ENCODE measurements at places on chromosomes 6 and 20. TPM values are rescaled to one million over a fixed set of nuclear protein-coding genes. Genes with fewer than 3 reads are reported as not detected.
A peak's percentile ranks its signal among the peaks of the same experiment; 100 is the strongest.

DNA sequence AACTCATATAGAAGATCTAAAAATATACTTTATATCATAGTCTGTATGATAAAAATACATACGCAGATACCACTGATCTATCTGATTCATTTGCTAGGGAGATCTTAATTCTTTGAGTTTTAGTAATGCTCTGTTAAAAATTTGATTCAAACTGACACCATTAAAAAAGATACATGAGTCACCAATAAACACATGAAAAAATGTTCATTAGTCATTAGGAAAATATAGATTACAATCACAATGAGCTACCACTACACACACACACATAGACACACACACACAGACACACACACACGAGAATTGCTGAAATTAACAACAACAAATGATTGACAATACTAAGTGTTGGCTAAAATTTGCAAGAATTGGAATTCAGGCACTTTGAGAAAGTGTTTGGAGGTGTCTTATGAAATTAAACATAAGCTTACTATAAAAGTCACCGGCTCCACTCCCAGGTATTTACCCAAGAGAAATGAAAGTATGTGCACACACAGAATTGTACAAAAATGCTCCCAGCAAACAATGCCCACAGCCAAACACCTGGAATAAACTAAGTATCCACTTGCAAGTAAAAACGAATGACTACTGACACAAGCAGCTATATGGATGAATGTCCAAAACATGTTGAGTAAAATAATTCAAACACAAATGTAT, 117.7 kb upstream of the GGTLC1 start:
- DNase-seq, result no peak

GRCh38 chr6:163963205-163964120, 548.9 kb downstream of the QKI start:
- no peak for DNase-seq

GRCh38 chr6:26401389-26401986, 587 bp upstream of the BTN3A1 start:
- DNase-seq, result no peak

GRCh38 chr20:59821788-59822187, 111.6 kb downstream of the SYCP2 start:
- no peak for DNase-seq

DNA sequence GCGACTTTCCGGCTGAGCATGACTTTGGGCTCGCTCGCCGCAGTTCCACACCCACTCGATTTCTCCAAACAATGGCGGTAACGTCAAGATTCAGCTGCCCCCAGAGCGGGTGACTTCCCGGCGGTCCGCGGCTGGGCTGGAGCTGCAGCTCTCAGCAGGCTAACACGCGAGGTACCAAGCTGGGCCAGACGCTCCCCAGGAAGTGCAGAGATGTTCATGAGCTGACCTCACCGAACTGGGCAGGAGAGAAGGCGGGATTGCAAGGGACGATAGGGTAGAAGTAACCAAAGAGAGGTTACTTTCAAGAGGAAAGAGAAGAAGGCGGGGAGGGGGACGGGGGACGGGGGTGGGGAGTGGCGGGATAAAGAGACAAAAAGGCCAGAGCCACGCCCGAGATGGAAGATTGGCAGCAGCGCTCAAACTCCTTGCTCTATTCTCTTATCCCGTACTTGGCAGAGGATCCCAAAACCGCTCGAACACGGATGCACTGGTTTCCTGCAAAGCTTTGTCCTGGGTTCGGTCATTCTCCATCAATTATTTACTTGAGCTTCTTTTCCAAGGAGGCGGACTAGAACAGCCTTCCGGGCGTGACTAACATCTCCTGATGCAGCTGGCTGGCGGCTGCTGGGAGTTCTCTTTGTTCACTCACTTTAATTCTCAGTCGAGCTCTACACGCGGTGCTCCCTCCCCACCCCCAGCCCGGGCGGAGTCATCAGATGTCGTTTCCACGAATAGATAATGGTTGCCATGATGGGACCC, at the start of gene MTCL3:
Gene MTCL3, minus strand, starts transcription at position 626 of the 759 bp plus-strand sequence.
- peak; percentile 40 for DNase-seq

GRCh38 chr6:153720732-153721131, 318.3 kb upstream of the OPRM1 start:
- DNase-seq, result no peak

DNA sequence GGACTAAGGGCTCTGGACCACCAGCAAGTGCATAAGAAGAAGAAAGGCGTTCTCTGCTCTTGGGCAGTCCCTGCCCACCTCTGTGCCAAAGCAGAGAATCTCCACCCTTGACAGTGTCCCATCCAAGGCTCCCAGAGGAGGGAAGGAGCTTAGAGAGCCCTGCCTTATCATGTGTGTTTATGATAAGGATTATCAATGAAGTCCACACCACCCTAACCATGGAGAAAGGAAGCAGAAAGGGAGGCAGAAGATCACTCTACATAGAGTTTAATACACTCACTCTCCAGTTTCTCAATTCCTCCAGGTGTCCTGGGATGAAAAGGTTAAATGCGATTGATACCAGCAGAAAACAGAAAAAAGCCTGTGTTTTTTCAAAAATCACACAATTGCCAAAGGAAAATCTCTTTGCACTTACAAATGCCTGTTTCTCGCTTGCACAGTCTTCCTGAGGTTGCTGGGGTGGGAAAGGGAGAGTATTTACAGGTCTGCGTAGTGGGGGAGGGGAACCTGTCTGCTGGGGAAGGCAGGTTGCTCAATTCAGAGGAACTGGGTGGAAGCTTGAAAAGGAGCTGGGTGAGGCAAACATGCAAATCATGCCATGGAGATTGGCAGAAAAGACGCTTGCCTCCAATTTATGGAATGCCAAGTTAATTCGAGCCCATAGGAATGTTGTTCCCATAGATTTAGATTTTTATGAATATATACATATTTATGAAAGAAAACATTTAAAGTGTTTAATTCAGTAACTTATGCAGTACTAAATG, 104.0 kb downstream of the EYA2 start:
- no peak for DNase-seq

GRCh38 chr20:1364106-1364505, 28.7 kb downstream of the FKBP1A start:
- no peak for DNase-seq

- no peak for DNase-seq
Measured at GRCh38 chr6:166454692-166455515, 72.2 kb upstream of the MPC1 start.

- DNase-seq, result no peak
Measured at GRCh38 chr6:100134703-100135102, 140.7 kb upstream of the MCHR2 start.

DNA sequence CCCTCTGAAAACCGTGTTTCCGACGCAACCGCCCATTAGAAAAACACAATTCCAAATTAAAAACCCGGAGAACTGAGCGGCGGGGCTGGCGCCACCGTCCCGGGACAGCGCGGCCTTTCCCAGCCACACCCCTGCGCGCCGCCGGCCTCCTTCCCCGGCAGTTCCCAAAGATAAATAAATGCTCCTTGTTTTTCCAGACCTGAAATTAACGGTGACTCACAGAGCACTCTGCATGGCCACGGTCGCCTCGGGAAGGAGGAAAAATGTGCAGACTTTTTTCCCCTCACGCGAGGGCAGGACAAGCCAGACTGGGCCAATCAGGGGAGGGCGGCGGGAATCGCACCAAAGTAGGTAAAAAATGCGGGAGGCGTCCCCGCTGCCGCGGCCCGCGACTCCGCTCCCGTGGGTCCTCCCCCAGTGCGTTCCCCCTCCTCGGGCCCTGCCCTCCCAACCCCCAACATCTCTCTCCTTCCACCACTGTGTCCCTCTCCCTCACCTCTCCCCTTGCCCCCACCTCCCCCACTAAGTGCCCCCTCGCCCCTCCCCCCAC, 828 bp upstream of the DSTN start:
- peak; percentile 39 for DNase-seq

GRCh38 chr6:26415791-26416190, 13.7 kb downstream of the BTN3A1 start:
- DNase-seq, result no peak

GRCh38 chr6:79570129-79571029, 33.1 kb upstream of the LCA5 start:
- DNase-seq, result no peak

DNA sequence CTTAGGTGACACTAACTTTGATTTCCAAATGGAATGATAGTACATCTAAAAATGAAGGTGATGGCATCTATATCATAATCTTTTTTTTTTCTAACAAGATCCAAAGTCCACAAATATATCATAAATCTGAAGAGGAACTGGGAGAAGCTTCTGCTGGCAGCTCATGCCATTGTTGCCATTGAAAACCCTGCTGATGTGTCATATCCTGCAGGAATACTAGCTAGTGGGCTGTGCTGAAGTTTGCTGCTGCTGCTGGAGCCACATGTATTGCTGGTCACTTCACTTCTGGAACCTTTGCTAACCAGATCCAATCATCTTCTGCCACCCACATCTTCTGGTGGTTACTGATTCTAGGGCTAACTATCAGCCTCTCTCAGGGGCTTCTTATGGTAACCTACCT, 27.4 kb upstream of the KHDC1 start:
- no peak for DNase-seq

- DNase-seq, result no peak
Measured at GRCh38 chr6:100353276-100354015, 111.3 kb downstream of the SIM1 start.

DNA sequence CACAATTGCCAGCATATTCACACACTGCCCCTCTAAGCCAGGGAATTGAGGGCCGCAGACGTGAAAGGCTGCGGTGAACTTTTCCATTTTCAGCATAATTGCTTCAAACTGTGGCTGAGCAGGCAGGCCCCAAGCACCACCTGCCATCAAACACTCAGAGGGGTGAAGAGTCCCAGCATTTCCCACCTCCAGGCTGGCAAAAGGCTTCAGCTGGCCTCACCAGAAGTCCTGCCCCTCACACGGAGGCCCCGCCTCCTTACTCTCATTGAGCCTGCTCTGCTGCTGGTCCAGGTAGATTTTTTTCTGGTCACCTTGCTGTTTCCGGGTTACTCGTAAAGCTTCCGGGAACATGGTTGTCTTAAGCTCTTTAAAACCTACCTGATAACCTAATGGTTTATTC, 52.0 kb upstream of the PRELID3B start:
- DNase-seq, result no peak

- no peak for DNase-seq
Measured at GRCh38 chr6:169450097-169450496, 196.5 kb upstream of the THBS2 start.

GRCh38 chr20:10531848-10532247, 96.7 kb downstream of the SLX4IP start:
- DNase-seq, result no peak

DNA sequence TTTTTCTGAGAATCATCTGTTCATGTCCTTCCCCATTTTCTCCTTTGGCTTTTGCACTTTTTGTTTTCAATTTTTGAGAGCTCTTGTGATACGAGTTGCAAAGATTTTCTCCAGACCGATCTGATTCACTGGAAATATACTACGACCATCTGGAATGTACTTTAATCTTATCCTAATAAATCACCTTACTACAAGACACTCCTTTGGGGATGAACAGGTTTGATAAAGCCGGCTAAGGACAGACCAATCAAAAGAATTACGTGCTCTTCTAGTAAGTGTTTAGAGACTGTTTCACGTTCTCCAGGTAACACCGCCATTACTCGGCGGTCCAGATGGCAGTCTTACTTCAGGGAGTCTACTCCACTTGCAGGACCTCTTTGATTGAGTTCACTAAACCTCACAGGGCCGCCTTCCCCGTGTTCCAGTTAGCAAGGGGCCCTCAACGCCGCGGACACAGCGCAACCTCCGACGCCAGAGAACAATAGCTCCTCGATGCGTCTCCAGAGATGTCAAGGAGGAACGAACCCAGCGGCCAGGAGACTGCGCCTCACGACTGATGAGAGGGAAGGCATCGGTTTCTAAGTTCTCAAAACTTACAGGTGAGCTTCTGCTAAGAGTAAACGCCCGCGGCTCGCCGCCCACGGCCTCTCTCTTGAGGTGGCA, 920 bp upstream of the WTAP start:
- DNase-seq, result no peak

DNA sequence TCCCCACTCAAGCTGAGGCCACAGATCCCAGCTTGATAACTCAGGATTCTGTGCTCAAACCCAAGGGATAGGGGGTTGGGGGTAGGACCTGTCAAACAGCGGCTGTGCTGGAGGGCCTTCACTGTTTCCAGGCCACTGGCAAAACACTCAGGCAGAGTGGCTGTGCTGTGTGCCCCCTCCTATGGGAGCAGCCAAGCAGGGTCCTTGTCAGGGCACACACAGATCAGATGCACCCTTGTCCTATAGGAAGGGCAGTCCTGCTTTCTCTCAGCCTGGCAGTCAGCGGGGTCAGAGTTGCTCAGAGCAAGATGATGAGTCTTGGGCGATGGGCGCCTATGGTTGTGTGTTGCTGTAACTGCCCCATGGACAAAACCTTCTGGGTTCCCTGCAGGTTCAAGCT, 554.8 kb downstream of the TBC1D32 start:
- no peak for DNase-seq

DNA sequence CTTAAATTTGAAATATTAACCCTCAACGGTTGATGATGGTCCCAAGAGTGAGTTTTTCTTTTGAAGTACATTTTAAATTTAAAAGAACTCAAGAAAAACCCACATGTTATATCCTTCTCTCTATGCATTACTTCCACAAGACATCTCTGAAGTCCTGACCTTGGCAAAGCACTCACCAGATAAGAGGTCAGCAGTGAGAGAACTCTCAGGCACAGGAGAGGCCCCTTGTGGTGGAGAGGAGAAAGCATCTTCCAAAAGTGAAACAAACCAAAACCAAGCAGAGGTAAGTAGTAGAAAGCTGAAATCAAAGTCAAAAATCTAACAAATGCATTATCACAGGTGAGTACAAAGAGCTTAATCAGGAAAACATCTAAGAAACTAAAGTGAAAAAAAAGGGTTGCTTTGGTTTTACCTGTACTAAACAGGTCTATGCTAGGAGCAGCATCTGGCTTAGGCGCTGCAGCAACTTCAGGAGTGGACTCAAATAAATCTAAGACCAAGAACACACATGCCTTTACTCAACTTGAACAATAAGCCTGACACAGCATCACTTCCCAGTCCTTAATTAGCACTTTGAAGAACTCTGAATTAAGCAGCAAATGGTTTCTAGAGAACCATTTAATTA, 80.5 kb downstream of the PRSS35 start:
- no peak for DNase-seq

- DNase-seq, result no peak
Measured at GRCh38 chr6:40874495-40874894, 164.5 kb downstream of the UNC5CL start.

- no peak for DNase-seq
Measured at GRCh38 chr6:27889275-27889627, 22.9 kb downstream of the OR2B2 start.

GRCh38 chr6:41176189-41176588, 13.3 kb upstream of the TREM2 start:
- no peak for DNase-seq

- no peak for DNase-seq
Measured at GRCh38 chr6:13404228-13404891, 76.0 kb upstream of the TBC1D7 start.

B3GALT4 gene
- 32.0 TPM for total RNA-seq

ERGIC3 gene
- total RNA-seq, result 123 TPM

HUS1B gene
- 2.0 TPM for total RNA-seq

MUC21 gene
- not detected for total RNA-seq

GOPC gene
- 25.8 TPM for total RNA-seq

SAMD5 gene
- total RNA-seq, result not detected

ZSCAN23 gene
- 1.3 TPM for total RNA-seq

UNC5CL gene
- total RNA-seq, result 3.0 TPM

MYBL2 gene
- 72.6 TPM for total RNA-seq

TCEA2 gene
- total RNA-seq, result 74.9 TPM

VIP gene
- total RNA-seq, result not detected

TAAR8 gene
- not detected for total RNA-seq

TTK gene
- total RNA-seq, result 25.7 TPM

SLC17A4 gene
- not detected for total RNA-seq
